CMK (cell line): ENCODE measurements at places on chromosomes 3 and 15.

GRCh38 chr3:124962403-124962940 is 27.9 kb upstream of the MUC13 start:
- no peak for DNase-seq

- DNase-seq = no peak
Observed at GRCh38 chr3:9914559-9915253, 2.2 kb upstream of the IL17RC start.

GRCh38 chr3:177992993-177993970 is 543.0 kb upstream of the KCNMB2 start:
- no peak for DNase-seq

DNA sequence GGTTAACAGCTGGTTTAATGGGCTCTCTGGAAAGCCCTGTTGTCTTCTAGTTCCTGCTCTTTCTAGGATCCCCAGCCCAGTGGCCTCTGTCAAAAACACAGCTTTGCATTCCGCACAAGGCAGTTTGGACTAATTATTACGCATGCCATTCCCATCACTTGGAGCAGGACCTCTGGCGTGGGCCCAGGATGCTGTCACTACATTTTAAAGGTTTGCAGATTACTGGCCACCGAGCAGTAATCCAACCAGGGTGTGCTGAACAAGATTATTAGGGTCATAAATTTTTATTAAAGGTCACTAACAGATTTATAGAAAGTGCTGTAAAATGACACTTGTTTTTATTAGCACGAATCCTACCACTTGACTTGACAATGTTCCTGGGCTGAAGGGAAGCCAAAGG is 143.6 kb upstream of the SLC6A11 start:
- DNase-seq = no peak

DNA sequence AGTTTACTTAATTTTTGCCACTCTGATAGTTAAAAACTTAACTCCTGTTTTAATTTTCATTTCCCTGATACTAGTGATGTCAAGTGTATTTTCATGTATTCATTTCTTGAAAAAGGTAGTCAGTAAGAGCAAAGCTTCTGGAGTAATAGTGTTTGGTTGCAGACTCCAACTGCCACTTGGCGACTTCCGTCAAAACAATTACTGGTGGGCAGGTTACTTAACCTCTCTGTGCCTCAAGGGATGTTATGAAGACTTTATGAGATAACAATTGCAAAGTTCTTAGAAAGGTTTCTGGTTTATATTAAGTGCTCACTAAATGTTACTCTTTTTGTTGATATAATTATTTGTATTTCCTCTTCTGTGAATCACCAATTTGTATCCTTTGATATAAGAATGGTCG is 129.7 kb downstream of the NFKBIZ start:
- no peak for DNase-seq

DNA sequence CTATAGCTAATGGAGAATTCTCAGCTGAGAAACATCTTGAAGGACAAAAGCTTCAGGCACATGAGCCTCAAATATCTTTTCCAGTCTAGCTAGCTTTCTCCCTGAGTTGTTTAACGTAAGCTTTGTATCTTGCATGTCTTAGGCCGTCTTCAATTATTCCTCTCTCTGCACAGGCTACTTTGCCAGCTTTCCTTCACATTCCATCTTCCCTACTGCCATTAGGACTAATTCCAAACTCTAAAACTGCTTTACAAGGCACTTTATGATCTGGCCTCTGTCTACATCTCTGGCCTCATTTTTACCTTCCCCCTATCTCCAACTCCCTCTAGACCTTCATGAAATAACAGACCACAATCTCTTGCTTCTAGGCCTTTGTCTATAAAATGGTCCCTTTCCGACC is 171.4 kb downstream of the GREM1 start:
- no peak for DNase-seq

GRCh38 chr3:152381881-152382295 is 113.2 kb downstream of the MBNL1 start:
- DNase-seq = no peak

GRCh38 chr3:37994639-37994972 is 4.0 kb downstream of the VILL start:
- no peak for DNase-seq

GRCh38 chr3:156148345-156148945 is 28.1 kb downstream of the KCNAB1 start:
- no peak for DNase-seq

GRCh38 chr3:138950006-138950644 is 3.1 kb downstream of the FOXL2NB start:
- no peak for DNase-seq

GRCh38 chr15:39427705-39428104 is 153.2 kb upstream of the THBS1 start:
- DNase-seq = no peak

DNA sequence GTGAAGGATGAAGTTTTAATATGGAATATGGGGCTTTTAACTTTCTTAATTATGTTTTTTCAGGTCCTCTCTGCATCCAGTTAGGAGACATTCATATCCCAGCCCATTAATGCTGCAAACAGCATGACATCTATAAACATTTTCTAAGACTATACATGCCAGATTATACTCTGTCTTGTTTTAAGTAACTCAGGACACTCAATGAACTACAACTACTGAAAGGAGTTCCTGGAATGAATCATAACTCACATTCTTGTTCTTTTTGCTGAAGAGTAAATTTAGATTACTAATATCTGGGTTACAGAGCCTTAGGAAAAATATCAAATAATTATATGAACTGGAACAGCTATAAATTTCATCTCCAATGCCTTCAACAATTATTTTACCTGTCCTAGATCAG is 167.4 kb downstream of the STAG1 start:
- no peak for DNase-seq

GRCh38 chr3:128427175-128427857 is 39.4 kb downstream of the DNAJB8 start:
- no peak for DNase-seq

DNA sequence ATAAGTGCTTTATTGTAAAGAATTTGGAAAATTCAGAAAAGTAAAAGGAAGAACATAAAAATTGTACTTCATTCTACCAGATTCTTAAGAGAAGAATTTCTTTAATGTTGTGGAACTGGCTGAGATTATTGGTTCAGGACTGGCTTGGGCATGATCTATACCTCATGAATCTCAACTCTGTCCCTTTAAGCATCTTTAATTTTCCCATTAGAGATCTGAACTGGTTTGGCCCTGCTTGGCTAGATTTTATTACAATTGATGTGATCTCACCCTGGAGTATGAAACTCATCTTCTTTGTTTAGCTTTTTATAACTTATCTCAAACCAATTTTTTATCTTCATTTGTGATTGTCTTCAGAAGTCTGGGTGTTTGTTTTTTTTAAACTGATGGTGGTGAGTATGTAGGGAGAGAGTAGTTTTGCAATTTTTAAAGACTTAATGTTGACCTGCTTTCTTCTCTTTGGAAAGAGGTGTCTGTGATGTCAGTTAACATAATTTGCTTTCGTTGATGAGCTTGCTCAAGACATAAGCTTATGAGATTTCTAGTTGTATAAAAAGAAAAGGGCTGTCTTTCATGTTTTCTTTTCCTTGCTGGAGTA is 61.9 kb downstream of the ZNF609 start:
- no peak for DNase-seq

DNA sequence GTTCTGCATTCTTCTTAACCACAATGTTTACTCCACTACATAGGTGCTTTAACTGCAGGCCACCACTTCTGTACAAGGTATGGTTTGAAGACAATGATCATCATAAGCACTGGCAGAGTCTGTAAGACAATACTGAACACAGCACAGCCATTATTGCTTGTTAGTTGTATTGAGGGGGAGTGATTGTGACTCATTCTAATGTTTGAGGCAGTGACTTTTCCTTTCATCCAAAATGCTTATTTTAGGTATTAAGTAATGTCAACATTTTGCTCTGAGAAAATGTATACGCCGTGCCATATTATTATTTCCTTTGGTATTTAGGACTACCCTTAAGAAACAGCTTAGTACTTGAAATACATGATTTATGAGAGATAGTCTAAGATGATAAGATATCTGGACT is 618.2 kb upstream of the ZNF717 start:
- no peak for DNase-seq

- no peak for DNase-seq
Observed at GRCh38 chr15:70588613-70589012, 174.7 kb downstream of the UACA start.

DNA sequence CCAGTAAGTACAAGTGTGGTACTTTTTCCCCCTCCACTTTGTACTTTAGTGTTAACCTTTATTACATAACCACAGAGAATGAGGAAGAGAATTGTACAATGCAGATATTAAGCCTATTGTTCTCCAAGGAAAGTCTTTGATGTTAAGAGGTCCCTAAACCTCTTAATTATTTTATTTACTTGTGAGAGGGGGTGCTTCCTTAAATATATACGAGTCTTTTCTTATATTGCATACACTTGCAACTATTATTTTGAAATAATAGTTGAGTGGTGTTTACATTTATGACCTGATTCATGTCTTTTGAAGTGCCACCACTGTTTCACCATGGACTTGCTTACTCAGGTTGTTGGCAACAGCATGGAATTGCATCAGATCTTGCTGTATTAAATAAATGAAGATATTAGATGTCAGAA is 10.1 kb downstream of the USP3 start:
- no peak for DNase-seq

GRCh38 chr15:29844290-29844903 is 22.1 kb upstream of the TJP1 start:
- DNase-seq = no peak

GRCh38 chr15:68414206-68414555 is 17.8 kb downstream of the ITGA11 start:
- no peak for DNase-seq

DNA sequence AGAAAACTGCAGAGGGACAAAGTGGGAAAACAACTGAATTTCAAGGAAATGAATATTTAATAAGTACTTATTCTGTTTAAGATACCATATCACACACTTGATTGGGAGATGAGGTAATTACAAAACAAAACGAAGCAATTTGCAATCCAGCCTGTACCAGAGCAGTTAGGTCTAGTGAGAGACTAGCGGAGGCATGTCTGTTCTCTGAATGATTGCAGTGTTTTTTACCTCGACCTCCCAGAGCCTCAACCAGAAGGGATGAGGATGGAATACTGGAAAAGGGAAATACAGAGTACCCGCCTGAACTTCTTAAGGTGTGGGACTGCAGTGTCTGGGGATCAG is 59.5 kb downstream of the PIK3CB start:
- no peak for DNase-seq

GRCh38 chr3:79414806-79415205 is 353.0 kb downstream of the ROBO1 start:
- no peak for DNase-seq

DNA sequence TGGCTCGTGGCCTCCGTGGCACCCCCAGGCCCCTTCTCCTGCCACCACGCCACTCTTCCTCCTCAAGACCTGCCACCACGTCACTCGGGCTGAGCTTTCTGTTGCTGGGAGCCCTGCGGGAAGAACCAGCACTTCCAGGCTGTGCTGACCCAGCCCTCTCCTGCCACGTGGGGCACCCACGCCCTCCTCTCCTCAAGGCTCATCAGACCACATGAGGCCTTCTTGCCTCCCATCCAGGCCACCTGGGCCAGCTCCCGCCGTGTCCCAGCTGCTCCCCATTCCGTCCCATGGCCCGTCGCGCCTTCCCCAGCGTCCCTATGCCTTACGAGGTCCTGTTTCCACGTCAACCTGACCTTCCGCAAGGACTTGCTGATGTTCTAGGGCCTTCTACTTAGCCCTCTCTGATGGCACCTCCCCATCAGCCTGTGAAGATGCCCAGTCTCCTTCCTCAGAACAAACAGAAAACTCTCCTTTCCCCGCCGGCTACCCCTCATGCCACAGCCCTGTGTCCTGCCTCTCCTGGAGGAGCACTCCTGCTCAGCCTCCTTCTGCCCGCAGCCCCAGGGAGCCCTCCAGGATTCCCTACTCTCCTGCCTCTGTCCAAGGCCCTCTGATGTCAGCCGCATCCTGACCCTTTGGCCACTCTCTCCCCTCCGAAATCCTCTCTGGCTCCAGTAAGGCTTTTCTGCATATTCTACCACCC is 71.1 kb upstream of the BLM start:
- no peak for DNase-seq

DNA sequence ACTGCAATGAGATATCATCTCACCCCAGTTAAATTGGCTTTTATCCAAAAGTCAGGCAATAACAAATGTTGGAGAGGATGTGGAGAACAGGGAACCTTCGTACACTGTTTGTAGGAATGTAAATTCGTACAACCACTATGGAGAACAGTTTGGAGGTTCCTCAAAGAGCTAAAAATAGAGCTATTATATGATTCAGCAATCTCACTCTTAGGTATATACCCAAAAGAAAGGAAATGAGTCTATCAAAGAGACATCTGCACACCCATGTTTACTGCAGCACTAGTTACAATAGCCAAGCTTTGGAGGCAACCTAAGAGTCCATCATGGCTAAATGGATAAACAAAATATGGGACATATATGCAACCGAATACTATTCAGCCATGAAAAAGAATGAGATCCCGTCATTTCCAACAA is 68.0 kb upstream of the HES1 start:
- DNase-seq = no peak

GRCh38 chr15:63460210-63461155 is 43.9 kb upstream of the USP3 start:
- DNase-seq = no peak

GRCh38 chr3:146134348-146135117 is 26.5 kb downstream of the PLOD2 start:
- DNase-seq = no peak

DNA sequence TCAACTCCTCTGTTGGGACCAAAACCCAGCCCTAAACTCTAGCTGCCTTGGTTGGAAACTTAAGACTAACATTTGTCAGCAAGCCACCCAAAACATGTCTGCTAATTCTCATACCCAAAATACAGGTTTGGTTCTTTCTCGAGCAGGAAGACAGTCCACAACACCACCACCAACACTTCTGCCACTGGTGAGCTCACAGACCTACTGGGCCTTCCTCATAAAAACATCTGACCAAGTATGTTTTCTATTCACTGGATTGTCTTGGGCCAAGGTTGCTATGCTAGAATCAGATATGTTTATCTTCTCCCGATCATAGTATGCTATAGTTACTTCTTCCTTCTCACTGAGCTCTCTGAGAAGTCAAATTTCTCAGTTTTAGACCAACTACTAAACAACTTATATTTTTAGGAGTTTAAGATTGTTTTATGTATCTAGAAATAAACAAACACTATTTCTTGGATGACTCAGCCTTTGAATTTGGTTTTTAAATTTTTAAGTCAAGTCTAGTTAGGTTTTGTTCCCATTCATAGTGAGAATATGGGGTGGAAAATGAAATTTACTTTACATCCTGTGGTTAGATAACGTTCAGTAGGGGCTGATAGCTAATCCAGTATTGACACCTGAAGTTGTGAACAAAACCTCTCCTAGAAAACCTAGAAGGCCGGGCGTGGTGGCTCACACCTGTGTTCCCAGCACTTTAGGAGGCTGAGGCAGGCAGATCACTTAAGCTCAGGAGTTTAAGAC is 360.5 kb downstream of the RSL24D1 start:
- DNase-seq = no peak

DNA sequence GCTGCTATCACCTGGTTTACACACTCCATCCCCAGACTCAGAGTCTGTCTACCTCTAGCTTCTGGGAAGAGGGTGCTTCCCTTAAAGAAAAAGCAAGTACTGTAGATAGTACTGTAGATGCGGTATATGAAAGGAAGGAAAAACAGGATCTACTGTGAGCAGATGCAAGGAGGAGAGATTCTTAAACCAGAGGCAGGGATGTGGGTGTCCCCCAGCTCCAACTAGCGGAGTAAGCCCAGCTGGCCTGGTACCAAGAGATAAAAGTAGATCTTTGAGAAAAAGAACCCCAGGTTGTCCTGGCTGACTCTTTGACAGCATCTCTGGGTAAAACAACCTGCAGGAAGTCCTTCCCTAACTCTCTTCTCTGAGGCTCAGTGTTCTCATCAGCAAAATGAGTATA is 523.7 kb upstream of the PROK2 start:
- DNase-seq = no peak
